ENCODE measurements at places on chromosomes 5 and 9.

DNA sequence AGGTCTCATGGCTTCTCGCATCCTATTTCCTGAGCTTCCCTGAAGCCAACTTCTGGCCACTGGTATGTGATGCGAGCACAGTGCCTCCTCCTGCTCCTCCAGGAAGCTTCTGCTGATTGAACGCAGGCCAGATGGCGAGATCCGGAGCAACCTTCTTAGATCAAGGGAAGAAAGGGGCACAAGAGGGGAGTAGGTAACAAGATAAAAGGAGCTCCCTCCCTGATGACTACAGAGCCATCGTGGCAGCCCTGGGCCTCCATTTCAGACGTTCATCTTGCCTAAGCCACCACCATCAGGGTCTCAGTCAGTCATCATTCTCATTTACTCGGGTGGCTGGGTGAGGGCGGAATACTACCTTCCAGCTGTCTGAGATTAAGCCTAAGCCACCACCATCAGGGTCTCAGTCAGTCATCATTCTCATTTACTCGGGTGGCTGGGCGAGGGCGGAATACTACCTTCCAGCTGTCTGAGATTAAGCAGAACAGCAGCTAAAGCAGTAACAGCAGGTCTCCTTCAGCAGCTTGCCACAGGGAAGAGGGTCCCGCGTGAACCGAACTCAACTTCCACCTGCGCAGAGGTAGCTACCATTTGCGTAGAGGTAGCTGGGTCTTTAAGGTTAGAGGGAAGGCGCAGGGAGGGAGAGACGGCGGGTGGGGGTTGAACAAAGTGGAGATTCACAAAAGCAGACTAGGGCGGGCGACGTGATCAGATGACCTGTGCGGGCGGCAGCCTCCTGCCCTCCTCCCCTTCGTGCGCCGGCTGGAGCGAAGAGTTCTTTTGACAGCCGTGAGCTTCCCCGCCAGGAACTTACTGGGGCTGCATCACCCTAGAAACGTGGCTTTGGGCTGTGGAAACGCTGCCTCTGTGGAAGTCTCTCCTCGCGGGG is 27.9 kb upstream of the MGAT1 start:
- DNase-seq, result peak; percentile 52

DNA sequence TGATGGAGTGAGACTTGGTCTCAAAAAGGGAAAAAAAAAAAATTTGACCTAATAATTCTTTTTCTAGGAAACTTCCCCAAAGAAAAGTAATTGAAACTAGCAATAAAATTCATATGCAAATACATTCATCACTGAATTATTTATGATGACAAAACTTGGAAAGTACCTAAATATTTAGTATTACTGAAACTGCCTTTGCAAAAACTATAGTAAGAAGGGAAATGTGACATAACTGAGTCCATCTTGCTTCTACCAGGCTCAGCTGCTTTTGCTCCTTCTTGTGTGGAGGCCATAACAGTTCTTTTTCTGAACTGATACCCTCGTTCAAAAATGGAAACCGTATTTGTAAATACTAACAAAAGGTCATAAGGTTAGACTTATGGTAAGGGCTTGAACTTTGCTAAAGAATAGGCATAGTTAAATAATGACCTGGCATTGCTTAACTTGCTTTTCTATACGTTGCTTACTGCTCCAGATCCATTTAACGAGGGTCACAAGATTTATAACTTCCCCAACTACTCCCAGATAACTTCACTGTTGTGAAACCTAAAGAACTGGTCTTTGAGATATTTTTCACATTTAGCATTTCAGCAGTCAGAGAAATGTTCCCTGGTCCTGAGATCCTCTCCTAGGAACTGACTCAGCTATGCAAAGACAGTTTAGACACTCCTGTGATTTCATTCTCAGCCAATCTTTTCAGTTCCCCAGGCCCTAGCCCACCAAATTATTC is 68.4 kb downstream of the CFAP95 start:
- no peak for DNase-seq

GRCh38 chr9:134178768-134179551 is 14.6 kb upstream of the RNU6ATAC start:
- no peak for DNase-seq

GRCh38 chr5:30195036-30195435 is 998.5 kb upstream of the CDH6 start:
- no peak for DNase-seq

DNA sequence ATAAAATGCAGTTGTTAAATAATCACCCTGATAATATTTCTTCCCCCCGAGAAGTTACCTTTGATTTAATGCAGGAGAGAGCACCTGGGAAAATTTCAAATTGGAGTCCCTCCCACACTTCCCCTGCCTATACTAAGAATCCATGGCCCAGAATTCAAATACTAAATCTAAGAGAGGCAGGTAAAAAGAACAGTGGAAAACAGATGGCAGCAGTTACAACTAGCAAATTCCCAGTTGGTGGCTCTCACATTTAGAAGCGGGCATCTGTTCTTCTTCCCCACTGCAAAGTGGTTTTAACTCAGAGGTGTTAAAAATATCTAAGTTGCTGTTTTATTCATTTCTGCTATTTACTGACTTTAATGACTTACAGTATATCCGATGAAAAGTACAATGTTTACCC is 210.4 kb upstream of the ELAVL2 start:
- DNase-seq, result no peak

DNA sequence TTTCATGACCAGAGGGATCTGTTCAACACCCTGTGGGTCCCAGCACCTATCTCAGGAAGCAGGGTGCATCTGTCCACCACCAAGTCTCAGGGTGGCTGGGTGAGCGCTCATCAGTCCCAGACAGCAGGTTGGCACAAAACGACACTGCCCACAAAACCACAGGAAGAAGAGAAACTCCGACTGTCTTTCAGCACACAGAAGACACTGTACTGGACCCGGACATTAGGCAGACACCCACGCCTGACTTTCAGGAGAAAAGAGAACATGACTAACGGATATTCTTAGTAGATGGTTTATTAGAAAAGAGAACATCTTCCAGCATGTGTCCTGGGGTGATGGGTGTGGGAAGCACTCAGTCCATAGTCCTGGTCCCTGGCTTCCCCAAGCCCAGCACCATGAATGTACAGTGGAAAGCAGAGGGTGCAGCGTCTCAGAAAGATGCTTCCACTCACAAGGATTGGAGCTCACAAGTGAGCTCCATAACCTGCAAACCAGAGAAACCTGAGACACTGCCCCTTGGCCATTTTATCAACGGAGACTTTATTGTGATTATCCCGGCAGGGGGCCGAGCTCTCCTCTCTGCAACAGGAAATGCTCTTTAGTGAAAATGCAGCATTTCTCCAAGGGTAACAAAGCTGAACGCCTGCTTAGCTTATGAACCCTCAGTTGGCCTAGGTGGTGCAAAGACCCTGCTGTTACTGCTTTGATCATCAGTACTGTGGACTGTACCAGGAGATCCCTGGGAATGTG is 35.8 kb upstream of the LCP2 start:
- peak; percentile 77 for DNase-seq

GRCh38 chr5:66477596-66477995 is 118.6 kb upstream of the MAST4 start:
- DNase-seq, result no peak

- no peak for DNase-seq
Observed at GRCh38 chr9:127021664-127022363, 100.6 kb downstream of the ANGPTL2 start.

GRCh38 chr5:118095115-118095514 is 893.2 kb downstream of the DTWD2 start:
- no peak for DNase-seq

GRCh38 chr5:73160239-73160671 is 12.7 kb upstream of the TMEM174 start:
- DNase-seq, result peak; percentile 75

- DNase-seq, result no peak
Observed at GRCh38 chr9:97633859-97634490, 354 bp downstream of the NCBP1 start.

- no peak for DNase-seq
Observed at GRCh38 chr5:92992073-92992472, 588.9 kb downstream of the NR2F1-AS1 start.

DNA sequence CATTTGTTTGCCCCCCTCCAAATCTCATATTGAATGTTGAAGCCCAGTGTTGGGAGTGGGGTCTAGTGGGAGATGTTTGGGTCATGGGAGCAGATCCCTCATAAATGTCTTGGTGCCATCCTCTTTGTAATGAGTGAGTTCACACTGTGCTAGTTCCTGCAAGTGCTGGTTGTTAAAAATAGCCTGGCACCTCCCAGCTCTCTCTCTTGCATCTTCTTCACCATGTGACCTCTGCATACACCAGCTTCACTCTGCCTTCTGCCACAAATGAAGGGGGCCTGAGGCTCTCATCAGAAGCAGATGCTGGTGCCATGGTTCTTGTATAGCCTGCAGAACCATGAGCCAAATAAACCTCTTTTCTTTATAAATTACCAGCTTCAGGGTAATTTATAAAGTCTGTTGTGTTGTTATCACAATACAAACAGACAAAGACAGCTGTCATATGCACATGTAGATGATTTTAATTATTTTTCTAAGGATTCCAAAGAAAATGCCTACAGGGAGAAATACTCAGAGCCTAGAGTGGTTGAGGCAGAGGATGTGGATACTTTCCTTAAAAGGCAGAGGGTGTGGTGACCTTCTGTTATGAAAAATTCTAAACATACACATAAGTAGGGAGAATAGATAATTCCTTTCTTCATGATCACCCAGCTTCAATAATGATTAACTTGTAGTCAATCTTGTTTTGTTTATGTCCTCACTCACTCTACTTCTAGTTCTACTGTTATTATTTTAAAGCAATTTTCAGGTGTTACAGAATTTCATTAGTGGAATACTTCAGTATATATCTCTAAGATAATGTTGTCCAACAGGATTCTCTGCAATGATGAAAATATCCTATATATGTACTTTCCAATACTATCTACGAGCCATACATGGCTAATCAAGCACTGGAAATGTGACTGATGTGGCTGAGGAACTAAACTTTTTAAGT is 75.1 kb upstream of the RANBP6 start:
- no peak for DNase-seq

- DNase-seq, result no peak
Observed at GRCh38 chr5:113221294-113222176, 213.3 kb downstream of the TSSK1B start.

- no peak for DNase-seq
Observed at GRCh38 chr9:93907551-93908199, 47.5 kb downstream of the BARX1 start.

- no peak for DNase-seq
Observed at GRCh38 chr5:170562166-170562874, 58.5 kb downstream of the KCNIP1 start.

GRCh38 chr5:156383510-156384265 is 56.7 kb downstream of the SGCD start:
- DNase-seq, result no peak

GRCh38 chr5:173271419-173271818 is 36.4 kb upstream of the NKX2-5 start:
- DNase-seq, result no peak

- no peak for DNase-seq
Observed at GRCh38 chr5:141852448-141852847, 25.8 kb downstream of the PCDH1 start.

DNA sequence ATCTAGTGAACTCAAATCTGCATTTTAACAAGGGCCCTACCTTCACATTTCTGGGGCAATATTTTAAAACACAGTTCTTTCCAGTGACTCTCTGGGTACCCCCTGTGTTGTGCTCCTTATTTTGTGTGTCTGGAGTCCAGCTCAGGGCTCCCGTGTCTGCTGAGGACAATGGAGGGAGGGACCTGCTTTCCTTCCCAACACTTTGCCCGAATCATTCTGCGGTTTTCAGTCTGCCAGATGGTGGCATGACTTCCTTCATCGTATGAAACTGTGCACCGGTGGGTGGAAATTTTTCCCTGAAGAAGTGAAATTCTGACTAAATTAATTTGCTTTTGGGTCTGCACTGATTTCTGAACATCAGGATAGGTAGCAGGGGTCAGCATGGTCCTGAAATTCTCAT is 153.6 kb upstream of the CD180 start:
- DNase-seq, result no peak

DNA sequence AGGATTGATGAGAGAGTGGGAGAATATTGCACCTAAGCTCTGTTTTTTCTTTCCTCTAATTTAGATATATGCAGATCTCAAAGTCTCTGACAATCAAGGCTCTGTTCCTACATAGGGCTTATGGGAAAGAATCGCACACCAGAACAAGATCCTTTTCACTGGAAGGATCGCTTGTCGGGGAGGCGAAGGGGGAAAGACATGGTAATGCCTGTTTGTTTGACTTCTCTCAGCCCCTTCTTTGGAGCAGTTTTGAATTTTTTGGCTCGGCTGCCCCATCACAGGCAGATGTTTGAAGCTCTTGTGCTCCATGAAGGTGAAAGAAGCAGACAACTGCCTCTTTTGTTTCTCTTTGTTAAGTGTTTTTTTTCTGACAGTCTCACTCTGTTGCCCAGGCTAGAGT is 599.9 kb upstream of the ZNF608 start:
- no peak for DNase-seq

DNA sequence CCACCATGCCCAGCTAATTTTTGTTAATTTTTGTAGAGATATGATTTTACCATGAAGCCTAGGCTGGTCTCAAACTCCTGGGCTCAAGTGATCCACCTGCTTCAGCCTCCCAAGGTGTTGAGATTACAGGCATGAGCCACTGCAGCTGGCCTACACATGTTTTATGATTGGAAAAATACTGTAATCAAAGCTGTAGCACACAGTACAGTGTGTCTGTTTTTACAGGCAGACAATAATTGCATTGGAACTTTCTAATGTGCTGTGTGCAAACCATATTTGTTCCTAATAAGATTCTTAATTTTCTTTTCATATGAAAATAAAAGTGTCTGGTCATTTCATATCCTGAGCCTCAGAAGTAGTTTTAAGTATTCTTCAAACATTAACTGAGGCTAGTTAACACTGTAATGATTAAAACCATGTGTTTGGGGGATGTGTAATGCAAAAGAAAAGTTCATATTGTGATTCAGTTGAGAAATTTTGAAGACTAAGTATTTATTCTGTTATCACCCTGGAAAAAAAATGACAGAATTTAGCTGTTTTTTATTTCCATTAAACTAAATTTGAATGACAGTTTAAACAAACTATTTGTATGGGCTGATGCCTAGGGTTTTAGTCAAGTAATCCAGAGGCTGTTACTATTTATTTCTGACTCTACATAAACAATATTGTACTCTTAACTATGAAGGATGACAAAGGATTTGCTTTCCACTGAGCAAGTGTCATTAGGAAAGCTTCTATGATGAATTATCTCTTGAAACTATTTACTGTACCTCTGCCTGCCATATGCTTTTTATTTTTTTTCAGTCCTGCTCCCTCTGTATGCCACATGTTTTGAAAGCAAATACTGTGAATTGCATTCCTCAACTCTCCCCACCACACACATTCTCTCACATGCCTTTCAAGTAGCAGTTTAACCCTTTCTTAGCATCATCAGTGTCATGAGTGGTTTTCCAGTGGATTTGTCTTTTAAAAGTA is 111.5 kb downstream of the MTREX start:
- DNase-seq, result no peak

Data from stimulated activated CD8-positive, alpha-beta memory T cell treated with anti-CD3 and anti-CD28 coated beads, Interleukin-7, amount 100 ng/mL, for 48 hours (primary cell).